Right lobe of liver (tissue), 6 donors: ENCODE measurements at places on chromosomes 11 and 22.
A peak's percentile ranks its signal among the peaks of the same experiment; 100 is the strongest.

DNA sequence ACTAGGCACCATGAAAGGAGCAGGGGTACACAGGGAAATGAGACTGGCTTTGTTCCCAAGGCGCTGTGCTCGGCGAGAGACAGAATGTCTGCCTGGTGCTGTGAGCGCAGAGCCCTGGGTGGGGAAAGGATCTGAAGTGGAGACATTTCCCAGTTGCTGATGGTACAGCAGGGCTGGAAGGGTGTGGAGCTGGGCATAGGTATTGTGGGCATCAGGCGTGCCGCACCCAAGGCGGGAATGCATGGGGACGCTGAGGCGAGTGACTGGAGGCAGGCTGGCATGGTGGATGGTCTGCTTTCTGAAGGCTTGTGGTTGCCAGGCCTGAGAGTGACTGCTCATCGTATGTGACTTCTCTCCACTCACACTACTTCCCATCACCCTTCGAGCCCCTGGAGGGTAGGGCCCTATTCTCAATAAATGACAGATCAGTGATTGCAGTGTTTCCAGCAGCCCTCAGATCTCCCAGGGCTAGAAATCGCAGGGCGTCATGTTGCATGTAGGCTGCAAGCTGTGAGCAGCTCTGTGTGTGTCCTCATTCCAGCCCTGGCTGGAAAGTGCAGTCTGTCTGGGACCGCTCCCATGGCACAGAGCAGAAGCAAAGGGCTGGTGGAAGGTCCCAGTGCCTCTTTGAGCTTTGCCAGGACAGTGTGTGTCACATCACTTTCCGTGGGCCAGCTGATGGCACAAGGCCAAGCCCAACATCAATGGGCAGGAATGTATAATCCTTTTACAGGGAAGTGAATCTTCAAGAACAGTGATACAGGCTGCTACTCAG, 67.7 kb downstream of the TBC1D22A start:
- H3K4me3 ChIP-seq, result no peak overlapping the region
- DNase-seq, result peak; percentile 72
- H3K4me1 ChIP-seq, result peaks cover 7% of the 10 kb centered on the region
- H3K36me3 ChIP-seq, result no peaks in the 10 kb centered on the region

GRCh38 chr22:43886231-43886630, 5.6 kb downstream of the PNPLA5 start:
- H3K4me3 ChIP-seq, result no peak overlapping the region
- H3K4me1 ChIP-seq, result no peaks in the 10 kb centered on the region
- DNase-seq, result no peak
- no peaks in the 10 kb centered on the region for H3K36me3 ChIP-seq
- H3K27me3 ChIP-seq, result peaks cover 7% of the 10 kb centered on the region
- no peak overlapping the region for H3K27ac ChIP-seq

GRCh38 chr11:62419314-62419929, 589 bp downstream of the SCGB1A1 start:
- no peaks in the 10 kb centered on the region for H3K36me3 ChIP-seq
- H3K4me3 ChIP-seq, result no peak overlapping the region
- no peak overlapping the region for H3K27ac ChIP-seq
- no peaks in the 10 kb centered on the region for H3K4me1 ChIP-seq
- no peak for DNase-seq

- H3K36me3 ChIP-seq, result peaks cover 18% of the 10 kb centered on the region
- H3K27me3 ChIP-seq, result no peaks in the 10 kb centered on the region
- H3K27ac ChIP-seq, result peak overlapping the region; percentile 76
- no peaks in the 10 kb centered on the region for H3K4me1 ChIP-seq
- peak overlapping the region; percentile 74 for H3K4me3 ChIP-seq
These were observed 1.7 kb upstream of the SCO2 start for GRCh38 chr22:50526834-50527801.

DNA sequence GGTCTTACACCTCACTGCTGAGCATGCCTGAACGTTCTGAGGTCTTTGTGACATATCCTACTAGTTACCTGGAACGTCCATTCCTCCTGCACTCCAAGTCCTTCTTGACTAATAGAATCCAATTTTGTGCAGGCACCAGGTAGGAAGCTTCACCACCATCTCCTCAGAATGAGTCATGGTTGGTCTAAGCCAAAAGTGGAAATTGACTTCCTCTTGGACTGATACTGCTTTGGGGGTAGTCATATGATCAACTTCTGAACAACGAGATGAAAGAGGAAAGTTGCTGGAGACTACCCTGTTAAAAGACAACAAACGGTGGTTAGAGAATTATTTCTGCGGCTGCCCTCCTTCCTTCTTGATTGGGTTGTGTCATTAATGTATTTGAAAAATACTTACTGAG, 374.2 kb upstream of the LARGE1 start:
- no peak overlapping the region for H3K4me3 ChIP-seq
- no peak for DNase-seq
- H3K4me1 ChIP-seq, result no peaks in the 10 kb centered on the region
- H3K36me3 ChIP-seq, result no peaks in the 10 kb centered on the region
- no peak overlapping the region for H3K27ac ChIP-seq

GRCh38 chr11:115691030-115691429, 186.8 kb upstream of the CADM1 start:
- H3K36me3 ChIP-seq, result no peaks in the 10 kb centered on the region
- no peak for DNase-seq
- no peak overlapping the region for H3K4me3 ChIP-seq
- H3K27me3 ChIP-seq, result no peaks in the 10 kb centered on the region

DNA sequence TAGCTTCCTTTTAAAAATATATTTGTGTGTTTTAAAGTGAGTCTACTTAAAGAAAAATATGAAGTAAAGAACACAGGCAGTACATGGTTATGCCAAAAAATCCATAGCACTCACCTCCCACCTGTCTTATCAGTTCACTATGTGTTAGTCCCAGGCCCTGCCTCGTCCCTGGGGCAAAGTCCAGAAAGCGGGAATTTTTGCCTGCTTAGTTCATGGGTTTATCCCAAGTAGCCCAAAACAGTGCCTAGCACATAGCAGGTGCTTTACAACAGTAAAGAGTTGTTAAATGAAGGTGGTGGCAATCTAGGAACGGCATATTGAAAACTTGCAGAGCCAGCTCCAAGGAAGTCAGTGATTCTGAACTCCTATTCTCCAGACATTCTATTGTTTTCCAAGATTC, 154.0 kb downstream of the MN1 start:
- DNase-seq, result no peak
- no peak overlapping the region for H3K4me3 ChIP-seq
- no peaks in the 10 kb centered on the region for H3K36me3 ChIP-seq
- no peak overlapping the region for H3K27ac ChIP-seq
- no peaks in the 10 kb centered on the region for H3K27me3 ChIP-seq

GRCh38 chr22:27378995-27379394, 422.6 kb downstream of the MN1 start:
- H3K4me1 ChIP-seq, result no peaks in the 10 kb centered on the region
- no peaks in the 10 kb centered on the region for H3K36me3 ChIP-seq
- DNase-seq, result no peak
- H3K27ac ChIP-seq, result no peak overlapping the region

DNA sequence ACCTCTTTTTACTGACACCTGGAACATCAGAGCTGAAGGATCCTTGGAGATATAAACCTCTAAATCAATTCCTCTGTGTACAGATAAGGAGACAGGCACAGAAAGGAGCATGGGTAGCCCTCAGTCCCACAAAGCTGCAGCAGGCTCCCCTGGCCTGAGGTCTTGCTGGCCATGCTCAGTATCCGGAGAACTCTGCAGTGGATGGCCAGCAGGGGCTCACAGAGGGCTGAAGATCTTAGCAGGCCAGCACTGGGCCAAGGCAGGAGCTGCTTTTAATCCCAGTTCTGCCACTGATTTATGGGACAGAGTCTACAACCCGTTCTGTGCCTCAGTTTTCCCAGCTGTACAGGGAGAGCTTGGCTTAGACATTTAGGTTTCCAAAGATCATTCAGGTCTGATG, 52.6 kb upstream of the LRRC32 start:
- H3K4me3 ChIP-seq, result no peak overlapping the region
- H3K27ac ChIP-seq, result no peak overlapping the region
- no peaks in the 10 kb centered on the region for H3K4me1 ChIP-seq
- H3K36me3 ChIP-seq, result no peaks in the 10 kb centered on the region
- no peaks in the 10 kb centered on the region for H3K27me3 ChIP-seq
- no peak for DNase-seq

GRCh38 chr11:114293201-114293711, 2.9 kb upstream of the NNMT start:
- no peak overlapping the region for H3K4me3 ChIP-seq
- H3K27ac ChIP-seq, result peak overlapping the region; percentile 95
- H3K4me1 ChIP-seq, result no peaks in the 10 kb centered on the region
- no peaks in the 10 kb centered on the region for H3K27me3 ChIP-seq

- H3K4me3 ChIP-seq, result no peak overlapping the region
- H3K4me1 ChIP-seq, result no peaks in the 10 kb centered on the region
- no peaks in the 10 kb centered on the region for H3K36me3 ChIP-seq
- no peak for DNase-seq
These were observed 159.9 kb upstream of the TENM4 start for GRCh38 chr11:79600711-79601110.

GRCh38 chr11:5242933-5243815, 6.5 kb downstream of the HBG1 start:
- H3K4me1 ChIP-seq, result no peaks in the 10 kb centered on the region
- H3K4me3 ChIP-seq, result no peak overlapping the region
- no peak for DNase-seq
- no peaks in the 10 kb centered on the region for H3K36me3 ChIP-seq

GRCh38 chr11:98834776-98835175, 186.0 kb upstream of the CNTN5 start:
- DNase-seq, result no peak
- no peak overlapping the region for H3K4me3 ChIP-seq
- no peak overlapping the region for H3K27ac ChIP-seq
- H3K27me3 ChIP-seq, result no peaks in the 10 kb centered on the region

DNA sequence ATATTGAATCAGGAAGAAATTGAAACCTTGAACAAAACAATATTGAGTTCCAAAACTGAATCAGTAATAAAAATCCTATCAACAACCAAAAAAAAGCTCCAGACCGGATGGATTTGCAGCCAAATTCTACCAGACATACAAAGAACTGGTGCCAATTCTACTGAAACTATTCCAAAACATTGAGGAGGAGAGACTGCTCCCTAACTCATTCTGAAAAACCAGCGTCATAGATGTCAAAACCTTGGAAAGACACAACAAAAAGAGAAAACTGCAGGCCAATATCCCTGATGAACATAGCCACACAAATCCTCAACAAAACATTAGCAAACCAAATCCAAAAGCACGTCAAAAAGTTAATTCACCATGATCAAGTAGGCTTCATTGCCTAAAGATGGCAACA, 353.8 kb downstream of the TMEM135 start:
- no peak for DNase-seq
- H3K4me1 ChIP-seq, result peaks cover 3% of the 10 kb centered on the region
- no peak overlapping the region for H3K4me3 ChIP-seq
- no peaks in the 10 kb centered on the region for H3K27me3 ChIP-seq

DNA sequence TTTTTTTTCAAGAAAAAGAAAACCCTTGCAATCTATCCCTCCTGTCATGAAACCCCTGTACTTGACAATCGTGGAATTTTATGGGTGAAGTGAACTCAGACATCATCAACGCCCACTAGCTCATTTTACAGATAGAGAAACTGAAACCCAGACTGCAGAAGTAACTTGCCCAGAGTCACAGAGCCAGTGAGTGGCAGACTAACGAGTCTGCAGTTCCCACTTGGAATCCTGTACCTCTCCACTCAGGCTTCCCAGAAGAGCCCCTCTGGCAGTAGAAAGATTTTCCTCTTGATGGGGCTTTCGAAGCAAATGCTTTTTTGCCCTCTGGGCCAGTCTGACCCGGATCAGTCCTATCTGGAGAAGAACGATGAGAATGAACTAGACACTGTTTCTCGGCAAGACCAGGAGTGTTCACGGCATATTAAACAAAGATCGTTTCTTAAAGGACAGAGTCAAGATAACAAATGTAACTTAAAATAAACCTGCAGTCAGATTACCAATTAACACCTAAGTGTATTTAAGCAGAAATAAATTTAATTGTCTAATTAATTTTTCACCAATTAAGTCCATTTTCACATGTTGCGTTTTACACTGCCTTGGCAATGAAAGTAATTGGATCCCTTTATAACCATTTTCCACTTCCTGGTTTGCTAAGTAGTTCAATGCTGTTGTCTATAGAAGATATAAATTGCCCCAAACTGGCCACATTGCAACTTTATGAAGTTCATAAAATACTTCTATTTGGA, 61.3 kb upstream of the CREB3L1 start:
- DNase-seq, result no peak
- no peak overlapping the region for H3K27ac ChIP-seq
- no peaks in the 10 kb centered on the region for H3K36me3 ChIP-seq
- no peak overlapping the region for H3K4me3 ChIP-seq
- no peaks in the 10 kb centered on the region for H3K4me1 ChIP-seq

- no peaks in the 10 kb centered on the region for H3K36me3 ChIP-seq
- H3K27ac ChIP-seq, result no peak overlapping the region
- no peaks in the 10 kb centered on the region for H3K4me1 ChIP-seq
- H3K27me3 ChIP-seq, result no peaks in the 10 kb centered on the region
- no peak for DNase-seq
- H3K4me3 ChIP-seq, result no peak overlapping the region
These were observed 9.8 kb upstream of the ARHGEF17 start for GRCh38 chr11:73298233-73298632.

DNA sequence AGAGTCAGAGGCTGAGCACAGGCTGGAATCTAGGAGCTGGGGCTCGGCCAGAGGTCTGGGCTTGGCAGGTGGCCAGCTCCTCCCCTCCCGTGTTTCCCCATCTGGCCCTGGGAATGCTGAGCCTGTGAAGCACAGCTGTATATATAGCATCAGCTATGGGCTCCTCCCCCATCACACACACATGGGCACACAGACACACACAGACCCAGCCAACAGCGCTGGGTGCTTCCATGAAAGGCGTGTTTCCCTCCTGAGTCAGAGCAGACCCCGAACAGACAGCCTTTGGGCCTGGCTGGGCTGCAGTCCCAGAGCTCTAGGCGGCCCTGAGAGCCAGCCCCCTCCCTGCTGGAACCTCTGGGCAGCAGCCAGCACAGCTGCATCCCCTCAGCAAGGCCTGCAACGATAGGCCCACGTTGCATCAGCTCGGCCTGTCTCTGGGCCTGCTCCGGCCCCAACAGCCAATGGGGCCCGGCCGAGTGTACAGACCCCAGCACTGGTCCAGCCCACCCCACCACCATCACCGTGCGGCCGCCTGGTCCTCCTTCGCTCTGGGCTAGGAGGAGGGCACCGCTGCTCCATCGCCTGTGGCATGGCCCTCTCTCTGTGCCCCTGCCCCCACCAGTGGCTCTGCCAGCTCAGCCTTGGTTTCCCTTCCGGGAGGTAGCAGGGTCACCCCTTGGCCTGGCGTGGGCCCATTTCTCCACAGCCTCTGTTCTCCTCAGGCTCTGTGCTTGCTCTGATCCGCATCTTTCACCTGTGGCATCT, 7.6 kb upstream of the SERPINH1 start:
- H3K27me3 ChIP-seq, result no peaks in the 10 kb centered on the region
- no peak overlapping the region for H3K4me3 ChIP-seq
- DNase-seq, result peak; percentile 65
- H3K36me3 ChIP-seq, result no peaks in the 10 kb centered on the region

DNA sequence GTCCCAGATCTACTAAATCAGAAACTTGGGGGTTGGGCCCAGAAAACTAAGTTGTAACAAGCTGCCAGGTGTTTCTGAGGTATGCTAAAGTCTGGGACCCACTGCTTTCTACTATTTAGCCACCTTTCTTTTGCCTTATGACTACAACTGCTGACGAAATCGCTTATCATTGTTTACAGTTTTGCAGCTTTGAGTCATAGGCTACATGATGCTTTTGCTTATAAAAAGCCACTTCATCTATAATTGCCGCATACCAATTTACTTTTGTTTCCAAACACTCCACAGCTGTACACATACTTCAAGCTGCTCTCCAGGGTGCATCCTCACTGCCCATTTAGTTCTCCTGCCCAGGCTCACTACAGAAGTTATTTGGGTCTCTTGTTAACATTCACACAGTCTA, 144.7 kb downstream of the ENTHD1 start:
- H3K4me1 ChIP-seq, result no peaks in the 10 kb centered on the region
- H3K4me3 ChIP-seq, result no peak overlapping the region
- no peak overlapping the region for H3K27ac ChIP-seq
- DNase-seq, result no peak
